ENCODE measurements at places on chromosomes 4 and X. TPM values are rescaled to one million over a fixed set of nuclear protein-coding genes. Genes with fewer than 3 reads are reported as not detected.

- no peak overlapping the region for H3K4me3 ChIP-seq
- no peaks in the 10 kb centered on the region for H3K4me1 ChIP-seq
- no peaks in the 10 kb centered on the region for H3K36me3 ChIP-seq
These were observed 146.3 kb downstream of the DTHD1 start for GRCh38 chr4:36427696-36428095.

GRCh38 chr4:38076153-38076669 lies 116.0 kb downstream of the PTTG2 start:
- H3K36me3 ChIP-seq: peaks cover 4% of the 10 kb centered on the region
- no peaks in the 10 kb centered on the region for H3K27me3 ChIP-seq
- H3K4me3 ChIP-seq: no peak overlapping the region
- no peak for DNase-seq

DNA sequence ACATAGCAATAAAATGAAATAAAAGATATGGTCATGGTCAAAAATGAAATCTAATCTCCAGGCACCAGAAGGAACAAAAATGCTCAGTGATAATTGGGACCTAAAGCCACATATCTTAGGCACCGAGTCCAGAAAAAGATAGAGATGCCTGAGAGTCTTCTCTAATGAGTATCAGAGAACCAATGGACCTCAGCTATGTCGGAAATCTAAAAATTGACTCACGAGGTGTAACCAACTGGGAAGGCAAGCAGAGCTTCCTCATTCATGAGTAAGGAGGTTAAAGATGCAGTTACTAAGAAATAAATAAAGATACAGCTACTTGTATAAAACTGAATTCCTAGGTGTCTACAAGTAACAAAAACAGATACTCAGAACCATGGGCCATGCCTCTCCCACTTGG lies 72.1 kb downstream of the KLHL34 start:
- H3K36me3 ChIP-seq: no peaks in the 10 kb centered on the region
- no peaks in the 10 kb centered on the region for H3K27me3 ChIP-seq
- no peaks in the 10 kb centered on the region for H3K4me1 ChIP-seq
- no peak overlapping the region for H3K27ac ChIP-seq
- no peak overlapping the region for H3K4me3 ChIP-seq

DNA sequence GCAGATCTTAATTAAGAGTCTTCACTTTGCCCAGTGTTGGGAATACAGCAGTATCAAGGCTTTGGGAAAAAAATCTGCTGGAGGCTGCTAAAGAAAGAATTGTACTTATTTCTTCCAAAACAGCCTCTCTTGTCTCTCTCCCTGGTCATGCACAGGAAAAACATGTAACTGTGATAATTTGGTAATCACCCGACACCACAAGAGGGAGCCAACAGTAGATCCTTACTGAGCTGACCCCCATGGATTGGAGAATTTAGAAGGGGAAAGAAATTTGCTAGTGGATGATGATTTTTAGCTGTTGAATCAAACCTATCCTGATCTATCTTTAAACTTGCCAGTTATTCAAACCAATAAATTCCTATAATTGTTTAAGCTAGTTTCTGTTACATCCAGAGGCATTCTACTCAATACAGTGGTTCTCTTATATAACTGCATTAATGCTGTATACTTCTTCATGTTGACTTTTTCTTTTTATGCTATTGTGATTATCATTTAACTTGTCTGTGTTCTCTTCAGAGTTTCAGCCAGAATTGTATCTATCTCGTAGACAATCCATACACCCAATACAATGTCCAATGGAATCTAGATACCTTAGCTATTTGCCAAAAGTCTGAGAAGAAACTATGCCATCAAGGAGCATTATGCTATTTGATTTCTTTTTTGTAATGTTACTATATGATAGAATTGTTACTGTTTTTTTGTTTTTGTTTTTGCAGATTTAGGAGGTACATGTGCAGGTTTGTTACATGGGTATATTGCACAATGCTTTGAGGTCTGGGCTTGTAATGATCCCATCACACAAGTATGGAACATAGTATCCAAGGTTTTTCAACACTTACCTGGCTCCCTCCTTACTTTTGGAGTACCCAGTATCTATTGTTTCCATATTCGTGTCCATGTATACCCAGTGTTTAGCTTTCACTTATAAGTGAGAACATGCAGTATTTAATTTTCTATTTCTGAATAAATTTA lies 31.3 kb upstream of the ARHGEF38 start:
- no peaks in the 10 kb centered on the region for H3K36me3 ChIP-seq
- no peaks in the 10 kb centered on the region for H3K27me3 ChIP-seq
- no peak overlapping the region for H3K4me3 ChIP-seq
- no peak overlapping the region for H3K27ac ChIP-seq
- H3K4me1 ChIP-seq: no peaks in the 10 kb centered on the region
- DNase-seq: no peak

- no peaks in the 10 kb centered on the region for H3K36me3 ChIP-seq
- no peak overlapping the region for H3K4me3 ChIP-seq
- no peaks in the 10 kb centered on the region for H3K4me1 ChIP-seq
- DNase-seq: no peak
These were observed 28.5 kb upstream of the TSR2 start for GRCh38 chrX:54411732-54412131.

DNA sequence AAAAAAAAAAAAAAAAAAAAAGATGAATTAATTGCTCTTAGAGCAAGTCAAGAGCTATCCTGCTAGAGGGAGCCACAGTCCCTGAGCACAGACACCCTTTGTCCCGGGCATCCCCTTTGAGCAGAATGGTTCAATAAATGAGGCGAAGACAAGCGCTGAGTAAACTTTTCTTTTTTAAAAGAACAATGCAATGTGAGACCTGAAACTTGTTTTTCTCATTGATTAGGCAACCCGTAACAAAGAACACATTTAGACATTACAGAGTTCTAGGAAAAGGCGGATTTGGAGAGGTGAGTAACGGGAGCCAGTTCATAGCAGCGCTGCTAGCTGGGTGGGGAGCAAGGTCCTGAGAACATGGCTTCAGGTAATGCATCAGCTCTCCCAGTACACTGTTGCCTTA lies 46.1 kb downstream of the GRK4 start:
- no peaks in the 10 kb centered on the region for H3K36me3 ChIP-seq
- H3K4me1 ChIP-seq: no peaks in the 10 kb centered on the region
- no peak for DNase-seq
- no peaks in the 10 kb centered on the region for H3K27me3 ChIP-seq
- H3K4me3 ChIP-seq: no peak overlapping the region
- no peak overlapping the region for H3K27ac ChIP-seq

Gene USP17L28
- polyA plus RNA-seq: not detected

All from spleen (tissue), 13 donors.